ENCODE measurements at places on chromosomes 1 and 21.

- DNase-seq: no peak
Measured at GRCh38 chr1:15388201-15388880, 21.3 kb upstream of the EFHD2 start.

DNA sequence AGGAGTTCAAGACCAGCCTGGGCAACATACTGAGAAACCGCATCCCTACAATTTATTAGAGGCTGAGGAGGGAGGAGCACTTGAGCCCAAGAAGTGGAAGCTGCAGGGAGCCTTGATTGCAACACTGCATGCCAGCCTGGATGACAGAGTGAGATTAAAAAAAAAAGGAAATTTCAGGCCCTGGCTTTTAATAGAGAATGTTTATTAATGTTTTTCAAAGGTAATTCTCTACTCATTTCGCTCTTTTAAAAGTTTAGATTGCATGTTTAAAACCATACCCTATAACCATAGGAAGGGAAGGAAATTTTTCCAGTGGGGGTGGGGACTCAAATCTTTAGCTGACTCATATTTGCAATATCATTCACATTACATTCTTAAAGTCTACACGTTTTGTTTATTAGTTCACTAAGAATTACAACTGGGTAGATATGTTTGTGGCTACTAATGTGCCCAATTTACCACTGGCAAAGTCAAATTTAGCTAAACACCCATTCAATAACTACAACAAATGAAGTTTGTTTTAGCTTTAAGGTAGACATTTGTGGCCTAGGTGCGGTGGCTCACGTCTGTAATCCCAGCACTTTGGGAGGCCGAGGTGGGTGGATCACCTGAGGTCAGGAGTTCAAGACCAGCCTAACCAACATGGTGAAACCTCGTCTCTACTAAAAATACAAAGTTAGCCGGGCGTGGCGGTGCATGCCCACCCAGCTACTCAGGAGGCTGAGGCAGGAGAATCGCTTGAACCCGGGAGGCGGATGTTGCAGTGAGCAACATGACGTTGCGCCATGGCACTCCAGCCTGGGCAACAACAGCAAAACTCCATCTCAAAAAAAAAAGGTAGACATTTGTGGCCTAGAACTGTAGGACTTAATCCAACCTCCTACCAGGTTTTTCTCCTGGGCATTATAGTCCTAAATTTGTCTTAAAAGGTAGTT lies 5.0 kb downstream of the KDM5B start:
- DNase-seq: no peak

DNA sequence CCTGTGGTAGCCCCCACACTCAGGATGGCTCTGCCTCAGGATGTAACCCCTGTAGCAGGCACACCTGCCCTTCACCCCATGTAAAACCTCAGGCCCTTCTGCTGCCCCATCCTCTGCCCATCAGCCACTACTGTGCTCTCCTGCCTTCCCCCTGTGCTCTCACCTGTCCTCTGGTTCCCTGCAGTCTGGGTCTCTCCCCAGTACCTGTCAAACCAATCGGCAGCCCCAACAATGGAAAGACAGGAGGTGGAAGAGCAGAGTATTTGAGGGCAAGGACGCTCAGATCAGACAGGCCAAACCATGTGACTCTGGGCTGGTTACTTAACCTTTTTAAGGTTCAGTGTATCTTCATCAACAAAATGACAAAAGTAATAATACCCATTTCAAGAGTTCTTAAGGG lies 30.9 kb downstream of the SMIM12 start:
- DNase-seq: no peak

- DNase-seq: no peak
Measured at GRCh38 chr1:95013950-95014574, 58.7 kb downstream of the ALG14 start.

DNA sequence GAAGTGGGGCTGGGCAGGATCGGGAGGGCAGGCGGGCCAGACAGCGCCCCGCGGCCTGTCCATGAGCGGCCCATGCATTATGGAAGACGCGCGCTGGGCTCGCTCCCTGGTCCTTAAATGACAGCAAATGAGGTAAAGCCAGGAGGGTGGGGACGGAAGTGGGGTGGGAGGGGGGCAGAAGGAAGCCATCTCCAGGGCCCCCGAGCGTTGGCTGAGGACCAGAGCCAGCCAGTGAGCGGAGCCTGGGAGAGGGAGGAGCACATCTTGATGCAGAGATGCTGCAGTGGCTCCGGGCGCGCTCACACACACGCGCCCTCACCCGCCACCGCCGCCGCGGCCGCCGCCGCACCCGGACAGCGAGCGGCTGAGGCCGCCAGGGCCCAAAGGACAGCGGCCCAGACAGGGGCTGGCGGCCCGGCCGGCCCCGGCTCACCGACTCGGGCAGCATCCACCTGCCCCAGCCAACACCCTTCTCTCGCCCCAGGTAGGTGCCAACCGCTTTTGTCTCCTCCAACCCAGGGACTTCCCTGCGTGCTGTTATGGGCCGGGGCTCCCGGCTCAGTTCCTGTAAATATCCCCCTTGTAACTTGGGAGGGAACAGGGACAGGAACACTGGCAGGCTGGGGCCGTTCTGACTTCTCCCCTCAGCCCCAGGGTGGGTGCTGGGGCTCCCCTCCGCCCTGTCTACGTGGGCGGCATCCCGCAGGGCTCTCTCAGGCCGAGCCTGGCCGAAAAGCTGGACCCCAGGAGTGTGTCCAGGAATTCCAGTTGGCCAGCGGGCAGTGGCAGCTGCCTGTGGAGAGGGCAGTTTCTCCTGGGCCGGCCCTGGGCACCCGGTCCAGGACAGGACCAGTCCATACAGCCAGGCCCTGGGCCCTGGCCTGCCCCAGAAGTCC lies at the start of gene CNTN2:
CNTN2 (plus strand) TSS at position 302 of the 896 bp plus-strand sequence. CDS start 9,974 bp downstream, outside the sequence.
- no peak for DNase-seq

DNA sequence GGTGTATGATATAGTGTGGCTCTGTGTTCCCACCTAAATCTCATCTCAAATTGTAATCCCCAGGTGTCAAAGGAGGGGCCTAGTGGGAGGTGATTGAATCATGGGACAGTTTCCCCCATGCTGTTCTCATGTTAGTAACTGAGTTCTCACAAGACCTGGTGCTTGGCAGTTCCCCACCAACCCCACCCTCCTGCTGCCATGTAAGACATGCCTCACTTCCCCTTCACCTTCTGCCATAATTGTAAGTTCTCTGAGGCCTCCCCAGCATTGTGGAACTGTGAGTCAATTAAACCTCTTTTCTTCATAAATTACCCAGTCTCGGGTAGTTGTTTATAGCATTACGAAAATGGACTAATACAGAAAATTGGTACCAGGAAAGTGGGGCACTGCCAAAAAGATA lies 1705.3 kb downstream of the NCAM2 start:
- DNase-seq: no peak

- no peak for DNase-seq
Measured at GRCh38 chr1:6034750-6035096, 11.0 kb upstream of the KCNAB2 start.

Data from activated gamma-delta T cell treated with Interleukin-2 at 50 U/mL for 16 hours (primary cell).